CD4-positive, alpha-beta T cell treated with Interleukin-15 for 1 hour (primary cell): ENCODE measurements at places on chromosomes 2 and 18.
A peak's percentile ranks its signal among the peaks of the same experiment; 100 is the strongest.

DNA sequence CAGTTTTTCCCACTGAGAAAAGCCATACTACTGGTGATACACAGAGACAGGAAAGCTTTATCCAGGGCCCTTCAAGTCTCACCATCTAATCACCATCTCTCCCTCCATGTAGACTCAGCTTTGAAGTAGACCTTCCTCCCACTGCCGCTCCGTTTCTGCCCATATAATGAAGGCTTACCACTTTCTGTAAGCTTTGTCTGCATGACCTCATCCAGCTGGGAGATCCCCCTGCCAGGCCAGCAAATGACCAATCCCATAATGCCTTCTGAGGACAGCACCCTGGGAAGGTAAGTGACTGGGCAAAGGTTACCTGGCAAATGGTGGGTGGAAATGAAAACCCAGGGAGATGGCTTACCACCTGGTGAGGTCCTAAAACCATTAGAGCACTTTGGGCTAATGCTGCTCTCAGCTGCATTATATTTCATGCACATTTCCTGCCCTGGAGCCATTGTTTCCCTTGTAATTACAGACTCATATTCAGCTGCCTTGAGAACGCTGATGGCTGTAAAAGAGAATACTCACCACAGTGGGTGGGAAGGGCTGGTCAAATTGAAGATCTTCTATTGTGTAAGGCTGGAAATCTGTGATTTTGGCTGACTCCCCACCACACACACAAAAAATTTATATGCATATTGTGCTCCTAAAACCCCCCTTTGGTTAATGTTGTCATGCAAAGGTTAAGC lies 350.7 kb upstream of the SYT4 start:
- no peak for DNase-seq

- no peak for DNase-seq
Measured at GRCh38 chr2:241316825-241317224, 1.1 kb downstream of the SEPTIN2 start.

DNA sequence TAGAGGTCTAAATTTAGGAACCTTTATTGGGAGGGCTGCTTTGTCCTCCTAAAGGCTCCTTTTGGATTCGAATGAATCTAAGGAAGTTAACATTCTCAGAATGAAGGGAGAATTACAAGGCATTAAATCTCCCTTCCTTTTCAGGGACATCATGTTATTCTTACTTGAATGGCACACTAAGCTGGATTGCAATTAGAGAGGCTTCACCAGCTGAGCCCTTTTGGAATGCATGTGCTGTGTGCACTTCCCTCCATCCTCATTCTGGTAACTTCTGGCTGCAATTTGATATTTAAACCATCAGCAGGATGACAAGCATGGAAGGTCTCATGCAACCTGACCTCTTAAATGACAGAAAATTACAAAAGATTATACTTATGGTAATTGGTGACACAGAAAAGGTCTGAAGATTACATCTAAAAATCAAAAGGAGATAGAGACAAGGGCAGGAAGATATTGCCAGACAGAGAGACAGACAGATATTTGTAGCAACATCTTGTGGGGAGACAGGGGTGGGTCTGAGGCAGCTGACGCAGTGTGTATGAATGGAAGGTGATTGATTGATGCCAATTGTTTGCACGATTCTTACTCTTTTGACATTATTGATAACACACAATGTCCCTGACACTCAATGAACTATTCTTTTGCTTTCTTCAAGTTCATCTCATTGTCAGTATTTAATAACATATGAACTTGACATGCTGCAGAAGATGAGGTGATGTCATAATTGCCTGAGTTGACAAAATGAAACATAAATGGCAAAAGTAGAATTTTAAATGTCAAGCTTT lies 570.8 kb upstream of the GYPC start:
- no peak for DNase-seq

DNA sequence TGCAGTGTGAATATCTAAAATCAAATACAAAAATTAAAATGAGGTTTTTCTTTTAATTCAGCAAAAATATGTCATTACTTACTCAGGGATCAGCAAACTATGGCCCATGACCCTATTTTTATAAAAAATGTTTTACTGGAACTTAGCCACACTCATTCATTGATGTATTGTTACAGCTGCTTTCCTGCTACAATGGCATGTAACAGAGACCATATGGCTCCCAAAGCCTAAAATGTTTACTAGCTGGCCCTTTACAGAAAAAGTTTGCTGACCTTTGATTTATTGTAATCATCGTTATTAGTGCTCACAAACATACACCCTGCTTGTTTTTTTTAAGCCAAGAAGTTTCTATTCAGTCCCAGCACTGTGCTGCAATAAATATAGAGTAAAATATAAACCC lies 120.3 kb downstream of the PLA2R1 start:
- no peak for DNase-seq

DNA sequence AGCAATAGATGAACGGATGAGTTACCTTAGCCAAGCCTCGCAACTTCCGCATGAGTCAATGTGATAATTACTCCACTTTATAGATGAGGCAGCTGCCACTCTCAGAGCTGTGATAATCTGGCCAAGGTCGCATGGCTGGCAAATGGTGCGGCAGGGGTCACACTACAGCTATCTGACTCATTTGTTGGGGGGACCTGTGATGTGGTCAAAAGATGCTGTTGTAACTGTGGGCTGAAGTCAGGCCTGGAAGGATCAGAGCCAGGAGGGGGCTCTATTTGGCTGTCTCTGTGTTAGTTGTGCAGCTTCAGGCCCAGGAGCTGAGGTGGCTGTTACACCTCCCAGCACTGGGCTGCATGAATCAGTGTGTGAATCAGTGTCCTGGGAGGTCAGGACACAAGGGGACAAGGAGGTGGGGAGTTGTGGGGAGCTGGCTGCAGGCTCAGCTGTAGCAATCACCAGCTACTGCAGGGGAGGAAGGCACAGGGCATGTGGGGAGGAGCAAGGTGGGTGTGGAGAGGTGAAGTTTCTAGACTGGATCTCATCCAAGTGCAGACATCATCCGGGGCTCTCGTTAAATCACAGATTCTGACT lies 33.1 kb downstream of the NGEF start:
- DNase-seq: no peak

DNA sequence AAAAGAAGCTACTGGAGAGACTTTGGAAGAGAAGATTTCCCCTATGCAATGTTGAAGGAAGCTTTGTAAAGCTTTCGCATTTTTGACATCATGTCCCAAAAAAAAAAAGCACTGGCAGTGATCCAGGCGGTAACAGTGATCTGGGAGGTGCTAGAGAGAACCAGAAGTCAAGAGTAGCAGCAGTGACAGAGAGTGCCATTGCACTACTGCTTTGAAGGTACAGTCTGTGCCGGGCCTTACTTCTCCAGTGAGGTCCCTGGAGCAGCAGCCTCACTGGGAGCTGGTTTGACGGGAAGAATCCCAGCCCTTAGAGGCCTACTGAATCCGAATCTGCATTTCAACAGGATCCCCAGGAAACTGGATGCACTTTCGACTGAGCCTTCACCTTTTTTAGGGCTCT lies 50.9 kb upstream of the ATL2 start:
- DNase-seq: no peak

DNA sequence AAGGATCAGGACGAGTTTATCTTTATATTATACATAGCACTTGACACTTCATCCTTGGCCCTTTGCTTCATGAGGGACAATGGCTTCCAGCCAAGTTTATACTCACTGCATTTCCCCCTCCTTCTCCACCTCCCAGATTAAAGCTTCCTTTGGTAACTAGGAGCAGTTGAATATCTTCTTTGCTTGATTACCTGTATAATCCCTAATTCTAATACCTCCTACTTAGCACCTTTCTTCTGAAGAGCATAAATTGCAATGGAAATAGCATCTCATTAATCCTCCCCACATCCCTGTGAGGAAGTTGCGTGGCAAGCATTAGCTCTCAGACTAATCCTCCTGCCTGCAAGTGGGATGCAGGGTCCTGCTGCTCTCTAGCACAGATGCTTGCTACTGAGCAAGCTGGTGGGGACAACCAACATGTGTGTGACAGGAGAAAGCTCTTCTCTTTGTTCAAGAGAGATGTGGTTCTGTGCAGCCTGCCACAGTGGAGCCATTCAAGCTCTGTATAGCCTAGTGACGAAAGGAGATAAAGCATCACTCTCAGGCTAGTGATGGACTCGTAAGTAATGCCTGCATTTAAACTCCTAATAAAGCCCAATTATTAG lies 19.1 kb downstream of the KLHL14 start:
- DNase-seq: no peak

GRCh38 chr2:191114403-191114886 lies 36.3 kb downstream of the STAT4 start:
- peak; percentile 67 for DNase-seq

- no peak for DNase-seq
Measured at GRCh38 chr18:11998193-11998592, 16.9 kb downstream of the IMPA2 start.

DNA sequence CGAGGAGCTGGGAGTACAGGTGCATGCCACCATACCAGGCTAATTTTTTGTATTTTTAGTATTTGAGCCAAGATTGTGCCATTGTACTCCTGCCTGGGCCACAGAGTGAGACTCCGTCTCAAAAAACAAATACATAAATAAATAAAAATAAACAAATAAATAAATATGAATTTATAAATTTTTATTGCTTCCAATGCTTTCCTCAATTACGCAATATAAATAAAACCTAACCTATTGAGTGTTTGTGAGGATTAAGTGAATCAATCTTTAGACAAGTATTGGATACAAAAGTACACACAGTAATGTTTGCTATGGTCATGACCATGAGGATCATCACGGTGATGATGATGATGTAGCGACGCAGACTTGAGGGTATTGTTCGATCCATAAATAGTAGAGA lies 257.4 kb downstream of the ASXL3 start:
- DNase-seq: no peak
